ENCODE measurements at places on chromosomes 2 and 18.

DNA sequence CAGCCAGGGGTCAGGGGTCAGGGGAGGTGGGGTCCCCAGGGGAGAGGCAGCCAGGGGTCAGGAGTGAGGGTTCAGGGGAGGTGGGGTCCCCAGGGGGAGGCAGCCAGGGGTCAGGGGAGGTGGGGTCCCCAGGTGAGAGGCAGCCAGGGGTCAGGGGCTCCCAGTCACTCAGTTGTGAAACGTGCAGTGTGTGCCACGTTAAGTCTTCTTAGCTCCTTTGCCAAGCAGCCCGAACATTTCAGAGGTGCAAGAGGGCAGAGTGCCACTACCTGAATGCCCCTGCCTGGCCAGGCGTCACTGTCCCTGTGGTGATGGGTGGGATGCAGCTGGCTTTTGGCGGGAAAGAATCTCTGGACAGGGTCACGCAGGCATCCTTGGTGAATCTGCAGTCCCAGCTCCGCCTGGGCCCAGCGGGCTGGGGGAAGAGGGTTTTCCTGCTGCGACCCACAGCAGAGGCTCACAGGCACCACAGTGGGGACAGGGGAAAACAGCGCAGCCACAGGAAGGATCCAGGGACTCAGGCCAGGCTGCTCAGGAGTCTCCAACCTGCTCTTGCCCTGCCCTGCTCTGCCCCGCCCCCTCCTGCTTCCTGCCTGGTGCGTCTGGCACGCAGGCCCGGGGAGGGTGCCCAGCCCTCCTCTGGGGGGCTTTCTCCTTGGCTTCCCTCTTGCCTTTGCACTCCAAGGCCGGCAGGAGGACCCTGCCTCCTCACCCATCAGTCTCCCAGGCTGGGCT lies 188.3 kb downstream of the TWIST2 start:
- no peak for DNase-seq

DNA sequence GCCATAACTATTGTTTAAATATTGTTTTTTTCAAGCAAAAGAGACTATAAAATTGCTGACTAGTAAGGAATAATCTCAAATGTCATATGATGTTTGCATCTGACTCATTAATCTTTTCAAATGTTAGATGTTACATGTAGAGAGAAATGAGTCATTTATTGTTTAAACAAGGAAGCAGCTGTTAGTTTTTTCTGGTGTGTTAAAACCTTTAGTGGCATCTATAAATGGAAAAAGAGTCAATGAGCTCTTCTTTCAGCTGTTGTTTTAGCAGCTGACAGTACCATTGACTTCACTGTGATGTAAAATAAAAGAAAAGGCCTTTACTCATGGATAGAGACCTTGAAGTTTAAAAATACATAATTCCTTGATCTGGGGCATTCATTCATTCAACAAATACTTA lies 1.8 kb upstream of the KLHL41 start:
- DNase-seq, result no peak

GRCh38 chr2:30655660-30656059 lies 151.6 kb downstream of the CAPN13 start:
- no peak for DNase-seq

DNA sequence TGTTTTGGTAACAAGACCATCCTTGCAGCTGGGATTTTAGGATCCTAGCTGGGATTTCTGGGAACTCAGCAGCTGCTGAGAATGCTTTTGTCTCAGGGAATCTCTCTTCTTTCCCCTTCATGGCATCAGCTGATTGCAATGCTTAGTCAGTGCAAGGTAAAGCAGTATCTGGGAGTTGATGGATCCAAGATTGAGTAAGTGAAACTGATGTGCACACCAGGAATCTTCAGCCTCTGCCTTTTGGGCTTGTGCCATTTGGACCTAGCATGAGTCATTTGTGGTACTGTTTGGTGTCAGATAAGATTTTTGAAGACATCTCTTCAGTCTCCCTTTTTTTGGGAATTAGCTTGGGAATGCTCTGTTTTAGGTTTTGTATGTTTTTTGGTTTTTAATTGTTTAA lies 363.3 kb upstream of the TFPI start:
- no peak for DNase-seq

DNA sequence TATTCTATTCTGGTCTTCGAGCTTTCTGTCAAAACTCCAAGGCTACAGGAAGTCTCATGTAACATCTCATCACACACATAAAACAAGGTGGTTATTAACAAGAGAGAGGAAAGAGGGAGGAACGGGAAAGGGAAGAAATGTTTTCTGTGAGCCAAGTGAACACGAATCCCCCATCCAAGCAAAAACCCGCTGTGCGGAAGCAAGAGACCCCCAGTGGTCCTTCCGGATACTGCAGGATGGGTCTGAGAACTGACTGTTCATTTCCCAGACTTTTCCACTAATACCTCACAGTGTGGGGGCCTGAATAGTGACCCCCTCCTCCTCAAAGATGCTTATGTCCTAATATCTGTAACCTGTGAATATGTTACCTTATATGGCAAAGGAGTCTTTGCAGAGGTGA lies 19.0 kb upstream of the DIPK1C start:
- no peak for DNase-seq

DNA sequence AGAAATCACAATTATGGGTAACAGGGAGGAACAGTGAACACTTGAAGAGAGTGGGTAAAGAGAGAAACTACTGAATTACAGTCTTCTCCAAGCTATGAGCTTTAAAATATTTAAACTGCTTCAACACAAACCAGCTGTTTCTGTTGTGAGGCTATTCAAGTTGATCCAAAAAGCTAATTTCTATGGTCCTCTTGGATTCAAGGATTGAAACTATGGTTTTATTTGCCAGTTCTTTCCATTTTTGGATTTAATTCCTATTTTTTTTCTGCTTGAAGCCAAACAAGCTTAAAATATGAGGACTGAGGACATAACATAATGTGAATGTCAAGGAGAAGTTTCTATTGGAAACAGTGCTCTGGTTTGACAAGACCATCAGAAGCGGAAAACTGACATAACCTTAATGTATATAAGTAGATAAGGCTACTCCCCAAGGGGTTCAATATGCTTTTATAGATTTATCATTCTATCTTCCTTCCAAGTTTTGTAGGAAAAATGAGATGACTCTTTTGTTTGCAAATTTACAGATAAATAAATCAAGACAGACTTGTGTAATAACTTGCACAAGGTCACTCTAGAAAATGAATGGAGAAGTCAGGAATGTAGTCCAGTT lies 60.7 kb upstream of the AQP4 start:
- no peak for DNase-seq

GRCh38 chr2:59866436-59866835 lies 687.0 kb downstream of the BCL11A start:
- no peak for DNase-seq

DNA sequence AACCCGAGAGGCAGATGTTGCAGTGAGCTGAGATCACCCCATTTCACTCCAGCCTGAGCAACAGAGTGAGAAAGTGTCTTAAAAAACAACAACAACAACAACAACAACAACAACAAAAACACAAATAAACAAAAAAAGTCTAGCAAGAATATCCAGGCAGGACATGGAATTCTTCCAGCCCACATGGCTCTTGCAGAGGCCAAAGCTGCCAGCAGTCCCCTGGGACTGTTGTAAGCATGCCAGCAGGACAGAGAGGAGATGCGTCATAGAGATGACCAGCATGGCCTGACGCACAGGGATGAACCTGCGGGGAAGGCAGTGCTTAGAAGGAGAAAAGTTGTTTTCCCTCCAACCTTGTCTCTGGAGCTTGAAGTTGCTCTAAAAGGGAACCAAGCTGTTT lies 182.3 kb upstream of the PGAP1 start:
- DNase-seq, result no peak

GRCh38 chr2:113021312-113021711 lies 16.1 kb downstream of the IL36A start:
- no peak for DNase-seq

- DNase-seq, result no peak
Observed at GRCh38 chr2:225006730-225007129, 35.5 kb downstream of the DOCK10 start.

DNA sequence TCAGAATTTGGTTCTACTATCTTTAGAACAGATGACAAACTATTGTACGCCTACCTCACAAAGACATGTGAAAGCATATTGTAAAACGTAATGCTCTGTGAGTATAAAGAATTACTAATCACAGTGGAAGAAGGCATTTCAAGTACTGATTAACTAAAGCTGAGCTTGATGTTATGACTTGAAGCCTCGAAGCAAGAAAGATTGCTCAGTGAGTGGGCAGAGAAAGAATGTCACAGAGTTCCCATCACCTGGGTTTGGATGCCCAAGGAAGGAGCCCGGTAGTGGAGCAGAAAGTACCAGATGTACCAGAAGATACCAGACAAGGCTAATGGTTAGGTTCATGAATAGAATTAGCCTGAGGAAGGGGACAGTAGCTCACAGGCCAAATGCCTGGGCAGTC lies 39.5 kb upstream of the FAM110C start:
- no peak for DNase-seq

DNA sequence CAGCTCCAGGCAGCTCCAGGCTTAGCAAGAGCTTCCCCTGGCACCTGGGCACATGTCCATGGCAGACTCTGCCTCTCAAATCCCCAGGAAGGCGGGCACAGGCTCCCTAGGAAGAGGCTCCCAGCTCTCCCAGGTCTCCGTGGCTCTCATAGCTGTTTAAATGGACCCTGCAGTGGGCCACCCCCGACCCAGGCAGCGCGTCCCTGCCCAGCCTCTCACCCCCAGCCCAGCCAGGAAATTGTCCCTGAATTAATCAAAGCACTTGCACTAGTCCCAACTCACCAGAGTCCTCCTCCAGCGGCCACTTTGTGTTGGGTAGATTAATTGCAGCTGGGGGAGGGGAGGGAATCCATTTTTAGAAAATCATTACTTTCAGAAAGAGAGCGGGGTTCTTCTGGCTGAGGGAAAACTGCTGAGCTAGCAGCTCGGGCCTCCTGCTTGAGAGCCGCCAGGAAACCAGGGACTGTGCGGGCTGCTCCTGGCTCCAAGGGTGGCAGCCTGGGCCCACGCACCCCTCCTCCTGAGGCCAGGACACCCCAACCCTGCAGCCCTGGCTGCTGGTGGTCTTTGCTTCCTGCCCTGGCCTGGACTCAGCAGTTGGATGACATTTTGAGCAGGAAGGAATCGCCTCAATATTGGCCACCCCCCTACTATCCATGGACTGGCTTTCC lies 36.0 kb downstream of the SMAD7 start:
- DNase-seq, result no peak

GRCh38 chr2:29443151-29443550 lies 327.9 kb downstream of the CLIP4 start:
- DNase-seq, result no peak

DNA sequence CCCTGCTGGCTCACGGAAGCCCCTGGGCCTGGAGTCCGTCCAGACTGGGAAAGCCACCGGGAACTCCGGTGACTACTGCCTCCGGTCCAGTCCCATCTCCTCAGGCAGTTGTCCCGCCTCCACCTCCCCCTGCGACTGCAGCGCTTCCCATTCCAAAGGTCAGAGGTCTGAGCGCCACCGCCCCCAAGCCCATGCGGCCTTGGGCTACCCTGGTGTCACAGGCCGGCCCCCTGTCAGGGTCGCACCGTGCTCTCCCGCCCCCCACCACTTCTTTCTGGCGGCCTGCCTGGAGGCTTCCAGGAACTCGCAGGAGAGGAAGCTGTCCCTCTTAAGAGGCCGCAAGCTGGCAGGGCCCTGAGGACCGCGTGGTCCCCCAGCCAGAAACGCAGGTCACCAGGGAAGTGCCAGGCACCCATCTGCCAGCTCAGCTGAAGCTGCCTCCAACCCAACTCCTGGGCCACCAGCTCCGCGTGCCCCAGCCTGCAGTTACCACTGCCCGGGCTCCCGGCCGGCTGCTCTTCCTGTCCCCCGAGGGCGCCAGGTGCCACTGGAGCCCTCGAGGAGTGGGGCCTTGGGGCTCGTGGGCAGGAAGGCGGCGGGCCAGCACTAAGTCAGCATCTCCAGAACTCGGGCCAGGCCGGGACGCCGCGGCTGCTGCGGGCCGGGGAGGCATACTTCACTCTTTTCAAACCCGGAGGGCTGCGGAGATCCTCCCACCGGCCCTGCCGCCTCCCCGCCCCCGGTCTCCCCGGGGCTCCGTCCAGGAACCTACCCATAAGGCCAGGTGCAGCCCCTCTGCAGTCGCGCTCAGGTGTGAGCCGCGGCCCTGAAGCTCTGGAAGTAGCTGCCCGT lies 83.3 kb upstream of the POMC start:
- DNase-seq, result peak; percentile 45

GRCh38 chr18:70322385-70322784 lies 33.5 kb downstream of the SOCS6 start:
- no peak for DNase-seq

DNA sequence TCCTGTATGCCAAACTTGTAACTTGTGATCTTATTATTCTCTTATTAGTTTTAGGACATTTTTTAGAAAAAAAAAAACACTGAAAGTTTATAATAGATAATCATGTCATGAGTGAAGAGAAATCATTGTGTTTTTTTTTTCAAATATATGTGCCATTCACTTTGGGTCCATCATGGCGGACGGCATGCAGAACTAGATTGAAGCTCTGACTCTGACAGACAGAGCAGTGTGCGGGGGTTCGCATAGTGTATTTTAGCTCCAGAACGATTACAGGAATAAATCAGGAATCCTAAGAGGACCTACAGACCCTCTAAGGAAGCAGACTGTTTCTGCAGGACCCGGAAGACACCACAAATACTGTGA lies 484.4 kb upstream of the REG3G start:
- DNase-seq, result no peak

DNA sequence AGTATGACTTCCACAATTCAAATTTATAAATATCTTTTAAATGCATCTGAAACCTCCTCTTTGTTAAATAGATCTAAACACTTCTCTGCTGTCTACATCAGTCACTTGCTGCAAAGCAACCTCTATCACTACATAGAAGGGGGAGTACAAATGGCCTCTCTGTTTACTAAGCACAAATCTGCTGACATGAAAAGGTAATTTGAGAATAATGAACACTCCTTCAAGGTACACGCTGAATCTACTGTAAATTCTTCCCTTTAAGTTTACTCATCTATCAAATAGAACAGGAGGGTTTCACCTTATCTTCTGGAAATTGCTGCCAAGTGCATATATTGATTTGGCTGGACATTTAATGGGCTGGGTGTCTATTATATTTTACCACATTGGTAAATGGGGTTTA lies 879.6 kb downstream of the SUCLG1 start:
- no peak for DNase-seq

DNA sequence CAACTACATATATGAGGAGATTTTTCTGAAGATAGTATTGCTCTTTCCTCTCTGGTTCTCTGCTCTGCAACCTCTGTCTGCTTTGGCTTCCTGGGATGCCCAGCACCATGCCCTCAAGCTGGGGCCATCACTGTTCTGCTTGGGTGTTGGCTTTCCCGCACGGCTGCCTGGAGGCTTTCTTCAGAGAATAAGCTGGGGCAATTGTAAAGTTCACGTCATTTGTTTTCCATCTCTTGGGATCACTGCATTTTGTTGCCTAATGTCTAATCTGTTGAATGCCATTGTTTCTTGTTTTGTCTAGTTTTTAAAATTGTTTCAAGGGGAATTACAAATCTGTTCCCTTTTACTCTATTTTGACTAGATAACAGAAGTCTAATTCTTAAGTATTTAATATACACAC lies 437.3 kb upstream of the NRP2 start:
- no peak for DNase-seq

DNA sequence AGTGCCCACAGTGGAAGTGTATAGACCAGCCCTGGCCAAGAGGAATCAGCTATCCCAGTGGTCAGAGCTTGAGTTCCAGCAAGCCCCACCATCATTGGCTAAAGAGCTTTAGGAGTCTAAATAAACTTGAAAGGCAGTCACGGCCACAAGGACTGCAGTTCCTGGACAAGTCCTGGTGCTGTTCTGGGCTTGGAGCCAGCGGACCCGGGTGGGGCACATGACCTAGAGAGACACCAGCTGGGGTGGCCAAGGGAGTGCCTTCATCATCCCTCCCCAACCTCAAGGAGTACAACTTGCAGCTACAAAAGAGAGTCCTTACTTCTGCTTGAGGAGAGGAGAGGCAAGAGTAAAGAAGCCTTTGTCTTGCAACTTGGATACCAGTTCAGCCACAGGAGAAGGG lies 439.8 kb upstream of the TMEFF2 start:
- no peak for DNase-seq

All from stimulated activated CD4-positive, alpha-beta T cell treated with anti-CD3 and anti-CD28 coated beads, TNF-alpha, amount 100 ng/mL, for 24 hours (primary cell).